Skeletal muscle tissue (tissue), 5 donors: ENCODE measurements at places on chromosomes 5 and 9. TPM values are rescaled to one million over a fixed set of nuclear protein-coding genes. Genes with fewer than 3 reads are reported as not detected.

Gene PCDHB4
- total RNA-seq, result 1.6 TPM

Gene TMEFF1
- not detected for total RNA-seq

Gene SNCB
- not detected for total RNA-seq

Gene SLC34A3
- total RNA-seq, result not detected

Gene TMEM171
- not detected for total RNA-seq

Gene CCDC187
- under 0.01 TPM for total RNA-seq

Gene PCDHGB2
- 2.1 TPM for total RNA-seq

Gene NUTM2F
- total RNA-seq, result not detected

Gene RFX3
- total RNA-seq, result 9.9 TPM

Gene SVEP1
- 46.4 TPM for total RNA-seq

Gene QSOX2
- 3.7 TPM for total RNA-seq

Gene PCDHB16
- total RNA-seq, result 1.6 TPM

Gene C9
- 1.0 TPM for total RNA-seq

Gene PAPPA
- 0.52 TPM for total RNA-seq

Gene PCDHGB3
- 3.1 TPM for total RNA-seq

Gene TRPM6
- total RNA-seq, result under 0.01 TPM

Gene GARNL3
- total RNA-seq, result 21.9 TPM

Gene NPR2
- total RNA-seq, result 7.3 TPM

Gene IL3
- not detected for total RNA-seq

Gene SAXO1
- not detected for total RNA-seq

Gene STPG3
- total RNA-seq, result not detected

Gene RLN2
- total RNA-seq, result not detected

Gene CATSPER3
- 0.52 TPM for total RNA-seq

Gene ZNF454
- 4.2 TPM for total RNA-seq

Gene STOM
- 76.7 TPM for total RNA-seq

Gene CFAP157
- not detected for total RNA-seq

Gene IRX1
- total RNA-seq, result 2.1 TPM

Gene TRIM36
- 2.6 TPM for total RNA-seq
